ENCODE measurements at places on chromosomes 2 and 18. TPM values are rescaled to one million over a fixed set of nuclear protein-coding genes. Genes with fewer than 3 reads are reported as not detected.

Gene SCG2
- 0.62 TPM for total RNA-seq

DNA sequence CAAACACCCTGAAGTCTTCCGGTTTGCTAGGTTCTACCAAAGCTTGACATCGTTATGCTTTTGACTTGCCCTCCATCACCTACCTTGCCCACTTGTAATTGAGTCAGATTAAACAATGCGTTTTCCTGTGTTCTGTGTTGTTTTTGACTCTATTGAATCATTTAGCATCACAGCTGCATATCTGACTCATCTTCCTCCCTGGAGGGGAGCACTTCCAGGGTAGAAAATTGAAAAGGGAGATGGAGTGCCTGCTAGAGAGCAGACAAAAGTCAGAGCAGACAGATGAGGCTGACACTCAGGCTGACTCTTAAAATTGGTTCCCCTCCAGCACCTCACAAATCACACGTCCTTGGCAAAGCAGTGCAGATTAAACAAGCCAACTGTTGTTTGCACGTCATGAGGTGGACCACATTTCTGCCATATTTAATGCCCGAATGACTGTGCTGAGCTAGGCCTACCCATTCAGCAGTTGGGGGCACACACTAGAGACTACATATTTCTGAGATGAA, 2.2 kb downstream of the MPP4 start:
- no peak for DNase-seq

- DNase-seq, result no peak
These were observed 13.6 kb downstream of the STRN start for GRCh38 chr2:36952748-36953197.

DNA sequence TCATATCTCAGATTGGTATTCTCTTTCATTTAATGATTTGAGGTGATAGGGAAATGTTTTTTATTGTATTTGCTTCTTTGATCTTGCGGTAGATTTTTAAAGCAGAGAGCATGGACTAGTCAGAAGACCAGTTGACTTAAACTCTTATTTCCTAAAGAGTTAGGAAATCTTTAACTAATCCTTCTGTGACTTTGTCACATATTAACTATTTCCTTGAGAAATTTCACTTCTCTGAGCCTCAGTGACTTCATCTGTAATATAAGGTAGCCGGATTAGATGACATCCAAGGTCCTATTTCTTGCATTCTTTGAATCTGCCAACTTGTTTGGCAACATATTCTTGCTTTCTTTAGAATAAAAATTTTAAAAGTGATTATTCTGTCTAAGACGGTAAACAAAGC, 55.6 kb downstream of the MTX2 start:
- DNase-seq, result no peak

Gene SPHKAP
- not detected for total RNA-seq

- DNase-seq, result no peak
These were observed 70.1 kb upstream of the LGALSL start for GRCh38 chr2:64383881-64384280.

Gene SRD5A2
- total RNA-seq, result not detected

Gene ADAM17
- 18.2 TPM for total RNA-seq

DNA sequence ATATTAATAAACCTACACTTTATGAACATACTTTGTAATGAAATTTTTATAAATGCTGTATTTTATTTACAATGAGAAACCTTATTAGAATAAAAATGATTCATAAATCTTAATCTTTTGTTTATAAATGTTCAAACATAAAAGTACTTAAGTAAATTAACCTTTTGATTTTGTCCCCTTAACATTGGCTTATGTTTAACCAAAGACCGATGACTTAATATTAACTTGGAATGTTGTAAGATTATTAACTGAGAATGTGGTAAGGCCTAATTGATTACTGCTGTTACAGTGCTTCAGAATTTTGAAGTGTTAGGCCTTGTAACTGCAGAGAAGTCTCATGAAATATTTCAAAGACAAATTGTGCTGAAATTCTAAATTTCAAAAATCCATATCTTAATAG, 5.7 kb downstream of the CPS1 start:
- DNase-seq, result no peak

- DNase-seq, result no peak
These were observed 16.4 kb downstream of the EEF1B2 start for GRCh38 chr2:206176121-206176520.

DNA sequence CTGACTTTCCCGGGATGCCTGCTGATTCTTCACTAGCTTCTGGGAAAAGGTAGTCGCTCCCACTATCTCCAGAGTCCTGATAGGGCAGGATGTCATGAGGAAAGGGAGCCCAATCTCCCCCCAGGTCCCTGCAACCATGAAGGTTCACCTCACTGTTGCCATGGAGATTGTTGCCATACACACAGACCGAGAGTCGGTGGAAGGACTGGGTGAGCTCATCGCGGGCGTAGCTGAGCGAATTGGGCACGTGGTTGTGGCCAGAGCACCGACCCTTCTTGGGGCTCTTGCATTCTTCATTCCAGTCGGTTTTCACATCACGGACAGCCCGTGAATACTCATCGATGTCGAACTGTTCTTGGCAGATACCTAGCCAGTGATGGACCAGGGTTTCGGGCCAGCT, 97.4 kb downstream of the MEP1B start:
- no peak for DNase-seq

DNA sequence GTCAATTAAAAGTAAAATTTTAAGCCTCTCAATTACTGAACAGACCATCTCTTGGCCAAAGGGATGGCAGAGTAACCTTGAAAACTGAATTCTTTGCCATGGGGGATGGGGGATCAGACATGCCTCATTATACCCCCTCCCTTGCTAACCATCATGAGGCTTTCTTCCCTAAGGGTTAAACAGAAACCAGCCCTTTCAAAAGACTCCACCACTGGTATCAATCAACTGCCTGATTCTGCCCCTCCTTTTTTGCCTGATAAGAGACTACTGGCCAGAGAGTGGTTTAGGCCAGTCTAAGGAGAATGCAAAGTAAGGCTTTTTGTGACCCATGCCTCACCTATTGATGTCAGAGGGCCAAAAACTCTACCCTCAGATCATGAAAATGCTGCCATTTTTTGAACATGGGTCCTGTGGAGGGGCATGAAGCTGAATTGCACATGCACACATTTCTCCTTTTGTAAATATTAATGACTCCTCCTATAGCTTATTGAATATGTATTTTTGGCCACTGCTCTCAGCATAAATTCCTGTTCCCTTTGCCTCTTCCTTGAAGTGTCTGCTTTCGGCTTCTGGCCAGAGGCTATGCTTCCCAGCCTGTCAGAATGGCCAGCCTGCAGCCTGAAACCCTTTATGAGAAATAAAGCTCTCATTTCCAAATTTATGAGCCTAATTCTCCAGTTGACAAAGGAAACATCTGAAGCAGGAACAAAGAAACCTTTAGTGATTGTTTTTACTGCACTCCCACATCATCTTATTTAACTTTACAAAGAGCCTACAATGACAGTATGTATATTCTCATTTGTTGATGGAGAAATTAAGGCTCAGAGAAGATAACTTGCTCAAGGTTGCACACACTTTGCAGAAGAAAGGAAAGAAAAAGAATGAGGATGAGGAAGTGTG, 270.7 kb upstream of the CELF4 start:
- no peak for DNase-seq

- DNase-seq, result no peak
These were observed 24.6 kb upstream of the PLB1 start for GRCh38 chr2:28471214-28471613.

DNA sequence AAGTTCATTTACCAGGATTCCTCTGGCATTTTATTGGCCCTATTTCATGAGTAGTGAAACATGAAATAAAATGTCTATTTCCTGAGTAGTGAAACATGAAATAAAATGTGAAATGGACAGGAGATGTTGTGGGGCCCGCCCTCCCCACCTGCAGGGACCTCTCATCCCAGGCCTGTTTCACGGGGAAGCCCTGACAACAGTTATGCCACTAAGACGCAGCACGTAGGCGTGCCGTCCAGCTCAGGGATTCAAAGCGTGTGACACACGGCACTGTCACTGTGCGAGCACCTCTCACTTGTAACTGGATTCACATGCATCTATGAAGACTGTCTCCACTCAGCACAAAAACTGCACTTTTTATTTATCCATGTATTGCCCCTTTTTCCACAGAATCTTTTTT, 83.4 kb upstream of the SNTG2 start:
- DNase-seq, result no peak

GRCh38 chr18:75753753-75754152, 326.2 kb upstream of the SMIM21 start:
- no peak for DNase-seq

DNA sequence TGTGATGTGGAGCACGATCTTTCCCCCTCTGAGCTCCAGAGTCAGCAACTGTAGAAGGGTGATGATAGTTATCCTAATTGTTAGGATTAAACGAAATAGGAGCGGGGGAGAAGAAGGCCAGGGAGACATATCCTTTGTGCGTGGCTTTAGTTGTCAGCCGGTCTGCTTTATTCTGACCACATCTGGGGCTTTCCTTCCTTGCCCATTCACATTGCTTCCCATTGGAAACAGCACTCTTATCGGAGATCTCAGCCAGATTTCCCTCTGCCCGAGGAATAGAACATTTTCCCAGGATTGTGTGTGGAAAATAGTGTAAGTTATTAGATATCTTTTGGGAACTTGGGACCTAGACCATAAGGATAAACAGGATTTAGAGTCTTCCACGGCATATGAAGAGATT, 1.5 kb downstream of the RALB start:
- DNase-seq, result no peak

- DNase-seq, result peak; percentile 25
These were observed 18.8 kb upstream of the FN1 start for GRCh38 chr2:215454519-215455246.

Gene GPR39
- 5.1 TPM for total RNA-seq

DNA sequence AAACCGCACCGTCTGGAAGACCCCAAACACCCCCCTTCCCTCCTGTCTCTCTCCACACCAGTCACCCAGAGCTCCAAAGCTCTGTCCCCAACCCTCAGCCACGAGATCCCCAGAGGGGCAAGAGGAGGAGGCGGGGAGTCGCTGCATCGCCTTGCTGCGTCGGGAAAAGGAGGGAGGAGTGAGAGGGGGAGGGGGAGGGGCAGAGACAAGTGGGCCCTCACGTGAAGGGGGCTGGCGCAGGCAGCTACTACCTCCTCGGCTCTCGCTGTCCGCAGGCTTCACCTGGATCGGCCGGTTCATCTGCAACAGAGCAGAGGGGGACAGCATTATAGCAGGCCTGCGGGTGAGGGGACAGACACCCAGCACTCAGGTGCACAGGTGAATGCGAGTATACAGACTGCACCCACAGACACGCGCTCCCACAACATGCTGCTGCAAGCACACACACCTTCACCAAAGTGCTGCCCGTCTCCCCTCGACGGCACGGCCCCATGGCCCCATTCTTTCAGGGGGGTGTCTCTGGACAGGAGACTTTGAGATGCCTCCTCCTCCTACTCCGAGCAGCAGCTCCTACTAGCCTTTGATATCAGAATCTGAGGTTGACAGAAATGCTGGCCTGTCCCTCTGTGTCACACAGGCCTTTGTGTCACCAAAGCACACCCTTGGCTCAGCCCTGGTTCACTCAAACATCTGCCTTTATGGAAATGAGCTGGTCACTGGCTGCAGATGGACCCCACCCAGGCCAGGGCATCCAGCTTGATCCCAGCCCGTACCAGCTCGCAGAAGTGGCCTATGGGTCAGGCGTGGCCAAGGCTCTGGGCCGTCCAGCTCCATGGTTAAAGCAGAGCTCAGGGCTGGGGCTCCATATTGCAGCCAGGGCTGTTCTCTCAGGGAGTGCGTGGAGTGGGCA, 243.8 kb downstream of the CELF4 start:
- DNase-seq, result no peak

Gene PID1
- 2.5 TPM for total RNA-seq

- DNase-seq, result no peak
These were observed 160.0 kb downstream of the PHLPP1 start for GRCh38 chr18:62875323-62875722.

DNA sequence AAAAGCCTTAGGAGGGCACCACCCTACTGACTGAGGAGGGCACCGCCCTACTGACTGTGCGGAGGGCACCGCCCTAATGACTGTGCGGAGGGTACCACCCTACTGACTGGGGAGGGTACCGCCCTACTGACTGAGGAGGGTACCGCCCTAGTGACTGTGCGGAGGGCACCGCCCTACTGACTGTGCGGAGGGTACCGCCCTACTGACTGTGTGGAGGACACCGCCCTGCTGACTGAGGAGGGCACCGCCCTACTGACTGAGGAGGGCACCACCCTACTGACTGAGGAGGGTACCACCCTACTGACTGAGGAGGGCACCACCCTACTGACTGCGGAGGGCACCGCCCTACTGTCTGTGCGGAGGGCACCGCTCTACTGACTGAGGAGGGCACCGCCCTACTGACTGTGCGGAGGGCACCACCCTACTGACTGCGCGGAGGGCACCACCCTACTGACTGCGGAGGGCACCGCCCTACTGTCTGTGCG, 150.2 kb upstream of the NFATC1 start:
- DNase-seq, result peak; percentile 87

Gene DSG1
- total RNA-seq, result 0.02 TPM

- no peak for DNase-seq
These were observed 62.1 kb downstream of the RMDN2 start for GRCh38 chr2:37987098-37987775.

- DNase-seq, result no peak
These were observed 55.5 kb downstream of the MARCHF4 start for GRCh38 chr2:216316743-216317142.

Gene RPRD1A
- total RNA-seq, result 39.1 TPM

GRCh38 chr2:226994775-226995174, 158.9 kb downstream of the RHBDD1 start:
- no peak for DNase-seq

Gene C2orf92
- total RNA-seq, result 0.84 TPM

Gene CIDEA
- total RNA-seq, result not detected

DNA sequence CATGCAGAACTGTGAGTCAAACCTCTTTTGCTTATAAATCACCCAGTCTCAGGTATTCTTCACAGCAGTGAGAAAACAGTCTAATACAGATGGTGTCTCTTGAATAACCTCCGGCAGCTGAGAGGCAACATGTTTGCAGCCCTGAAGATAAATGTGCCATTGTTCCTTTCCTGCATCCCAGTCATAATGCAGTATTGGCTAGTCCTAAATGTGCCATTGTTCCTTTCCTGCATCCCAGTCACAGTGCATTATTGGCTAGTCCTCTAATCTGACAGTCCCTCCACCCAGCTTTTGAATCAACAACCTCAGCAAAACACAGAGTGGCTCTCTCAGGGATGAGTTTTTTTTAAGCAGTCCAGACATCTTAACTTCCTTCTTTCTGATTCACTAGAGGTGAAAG, 550.7 kb downstream of the RIT2 start:
- no peak for DNase-seq

DNA sequence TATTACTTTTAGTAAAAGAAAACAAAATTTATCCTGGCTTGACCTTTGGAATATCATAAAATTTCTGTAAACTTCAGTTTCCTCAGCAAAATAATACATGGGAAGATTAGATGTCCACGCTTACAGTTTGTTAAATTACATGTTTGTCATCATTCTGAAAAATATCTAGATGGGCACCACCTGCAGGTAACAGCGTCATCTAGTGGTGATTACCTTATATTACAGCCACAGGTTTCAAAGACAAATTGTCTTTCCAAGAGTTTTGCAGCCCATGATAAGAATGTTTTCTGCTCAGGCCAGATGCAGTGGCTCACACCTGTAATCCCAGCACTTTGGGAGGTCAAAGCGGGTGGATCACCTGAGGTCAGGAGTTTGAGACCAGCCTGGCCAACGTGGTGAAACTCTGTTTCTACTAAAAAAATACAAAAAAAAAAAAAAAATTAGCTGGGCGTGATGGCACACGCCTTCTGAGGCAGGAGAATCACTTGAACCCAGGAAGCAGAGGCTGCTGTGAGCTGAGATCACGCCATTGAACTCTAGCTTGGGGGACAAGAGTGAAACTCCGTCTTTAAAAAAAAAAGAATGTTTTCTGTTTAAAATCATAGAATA, 96.3 kb upstream of the RASGRP3 start:
- no peak for DNase-seq
